Neural progenitor cell (in vitro differentiated cells): ENCODE measurements at places on chromosomes 6 and 20. TPM values are rescaled to one million over a fixed set of nuclear protein-coding genes. Genes with fewer than 3 reads are reported as not detected.

SLC22A23 gene
- total RNA-seq: 0.99 and 3.3 TPM in 2 replicates

ATP6V1G2 gene
- total RNA-seq: 6.8 and 8.8 TPM in 2 replicates

C6orf15 gene
- not detected in 2 replicates for total RNA-seq

CLDN20 gene
- not detected in 2 replicates for total RNA-seq

AURKA gene
- total RNA-seq: 144 and 186 TPM in 2 replicates

OTOR gene
- total RNA-seq: not detected in 2 replicates

KCNB1 gene
- 0.97 and 1.0 TPM in 2 replicates for total RNA-seq

COL12A1 gene
- total RNA-seq: 0.87 and 1.3 TPM in 2 replicates

PKHD1 gene
- 0.03 and 0.04 TPM in 2 replicates for total RNA-seq

XKR7 gene
- 0.07 and 0.19 TPM in 2 replicates for total RNA-seq

DEFB127 gene
- total RNA-seq: not detected in 2 replicates

CYP39A1 gene
- 4.5 and 7.1 TPM in 2 replicates for total RNA-seq

HAO1 gene
- total RNA-seq: not detected in 2 replicates

CST2 gene
- not detected in 2 replicates for total RNA-seq

OOEP gene
- total RNA-seq: not detected in 2 replicates

TUBB2B gene
- total RNA-seq: 362 and 762 TPM in 2 replicates

TCF21 gene
- 0.04 and 0.22 TPM in 2 replicates for total RNA-seq

SH3BGRL2 gene
- 30.7 and 47.0 TPM in 2 replicates for total RNA-seq

MAS1 gene
- total RNA-seq: not detected in 2 replicates

KCNK5 gene
- total RNA-seq: 5.7 and 7.3 TPM in 2 replicates

PAK5 gene
- total RNA-seq: 1.6 and 1.9 TPM in 2 replicates

ULBP1 gene
- total RNA-seq: 0.11 and 0.40 TPM in 2 replicates

SIRPB1 gene
- total RNA-seq: 0.62 TPM in 1 of 2 replicates, not detected in the other

UBE3D gene
- total RNA-seq: 72.2 and 86.3 TPM in 2 replicates

BPI gene
- total RNA-seq: not detected in 2 replicates

TPD52L1 gene
- total RNA-seq: 2.7 and 9.5 TPM in 2 replicates

GNRH2 gene
- 0.37 TPM in 1 of 2 replicates, not detected in the other for total RNA-seq
